Activated naive CD8-positive, alpha-beta T cell treated with anti-CD3 and anti-CD28 coated beads, Interleukin-2, amount 50 U/mL, for 24 hours (primary cell): ENCODE measurements at places on chromosomes 1 and 21.
A peak's percentile ranks its signal among the peaks of the same experiment; 100 is the strongest.

GRCh38 chr21:21662776-21663175, 664.6 kb downstream of the NCAM2 start:
- DNase-seq = no peak

GRCh38 chr1:85059563-85059962, 11.3 kb upstream of the MCOLN3 start:
- no peak for DNase-seq

GRCh38 chr1:6732942-6733341, 31.3 kb upstream of the DNAJC11 start:
- DNase-seq = no peak

- no peak for DNase-seq
These were observed 89.0 kb downstream of the UBE2U start for GRCh38 chr1:64292399-64292798.

DNA sequence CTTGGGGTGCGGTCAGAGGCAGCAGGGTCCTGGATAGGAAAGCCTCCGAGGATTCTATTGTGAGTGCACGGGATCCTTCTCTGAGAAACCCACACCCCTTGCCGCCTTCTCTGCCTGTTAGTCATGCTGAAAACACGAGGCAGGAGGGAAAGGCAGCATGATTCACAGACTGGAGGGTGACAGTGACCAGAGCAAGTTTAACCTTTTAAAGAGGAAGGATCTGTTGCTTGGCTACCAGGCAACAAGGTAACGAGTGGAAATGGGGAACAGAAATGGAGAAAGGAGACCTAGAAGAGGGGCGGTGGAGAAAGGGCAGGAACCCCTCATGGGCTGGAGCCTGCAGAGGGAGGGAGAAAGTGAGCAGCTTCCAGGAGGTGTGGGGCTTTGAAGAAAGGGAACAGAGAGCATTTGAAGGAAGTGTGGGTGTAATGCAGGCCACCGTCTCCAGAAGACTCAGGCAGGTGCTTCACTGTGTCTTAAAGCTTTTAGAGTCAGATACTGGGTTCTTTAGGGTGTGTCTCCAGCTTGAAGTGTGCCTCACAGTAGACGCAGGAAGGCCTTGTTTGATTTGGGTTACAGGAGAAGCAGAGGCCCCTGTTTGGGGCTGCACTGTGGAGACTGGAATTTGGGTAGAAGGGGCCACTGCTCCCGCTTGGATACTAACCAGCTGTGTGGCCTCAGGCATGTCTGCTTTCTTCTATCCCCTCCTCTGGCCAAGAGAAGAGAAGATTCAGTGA, 19.1 kb downstream of the OPTC start:
- peak; percentile 27 for DNase-seq

DNA sequence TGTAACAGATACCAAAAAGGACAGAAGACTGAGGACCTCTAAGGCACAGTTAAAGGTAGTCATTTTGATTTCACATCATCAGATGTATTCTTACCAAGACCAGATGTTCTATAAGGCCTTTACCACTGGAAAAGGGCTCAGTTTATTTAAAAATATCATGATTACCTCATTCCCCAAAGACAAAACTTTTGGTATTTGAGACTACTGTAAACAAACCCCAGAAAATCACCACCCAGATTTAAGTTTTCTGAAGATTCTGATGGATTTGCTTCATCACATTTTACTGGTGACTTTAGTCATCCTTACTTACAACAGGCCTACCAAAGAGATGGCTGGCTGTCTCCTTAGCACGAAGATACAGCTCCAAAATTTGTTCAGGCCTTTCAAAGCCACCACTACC, 8.3 kb downstream of the ENAH start:
- DNase-seq = no peak

GRCh38 chr1:180163041-180163440, 8.4 kb downstream of the QSOX1 start:
- no peak for DNase-seq

- no peak for DNase-seq
These were observed 17.5 kb downstream of the VASH2 start for GRCh38 chr1:212967801-212968200.

- DNase-seq = no peak
These were observed 5.8 kb upstream of the FOXD3 start for GRCh38 chr1:63316598-63316983.

GRCh38 chr1:230814949-230815692, 53.2 kb downstream of the C1orf198 start:
- no peak for DNase-seq

- no peak for DNase-seq
These were observed 497.4 kb downstream of the DPYD start for GRCh38 chr1:97423403-97423802.

DNA sequence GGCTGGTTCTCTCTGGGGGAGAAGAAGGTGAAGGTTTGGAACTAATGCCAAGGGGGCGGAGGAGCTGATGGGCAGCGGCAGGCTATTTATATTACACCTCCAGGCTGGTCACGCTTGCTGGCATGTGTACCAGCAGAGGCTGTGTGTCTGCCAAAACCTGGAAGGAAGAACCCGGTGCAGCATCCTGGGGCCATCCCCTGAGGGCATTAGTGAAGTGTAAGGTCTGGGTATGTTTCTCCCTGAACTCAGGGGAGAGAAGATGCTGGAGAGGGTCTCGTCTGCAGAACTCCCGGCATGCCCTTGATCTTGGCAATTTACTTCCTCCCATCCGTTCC, 5.3 kb downstream of the DISP3 start:
- DNase-seq = no peak

GRCh38 chr21:36524477-36524876, 44.6 kb upstream of the CLDN14 start:
- DNase-seq = no peak

DNA sequence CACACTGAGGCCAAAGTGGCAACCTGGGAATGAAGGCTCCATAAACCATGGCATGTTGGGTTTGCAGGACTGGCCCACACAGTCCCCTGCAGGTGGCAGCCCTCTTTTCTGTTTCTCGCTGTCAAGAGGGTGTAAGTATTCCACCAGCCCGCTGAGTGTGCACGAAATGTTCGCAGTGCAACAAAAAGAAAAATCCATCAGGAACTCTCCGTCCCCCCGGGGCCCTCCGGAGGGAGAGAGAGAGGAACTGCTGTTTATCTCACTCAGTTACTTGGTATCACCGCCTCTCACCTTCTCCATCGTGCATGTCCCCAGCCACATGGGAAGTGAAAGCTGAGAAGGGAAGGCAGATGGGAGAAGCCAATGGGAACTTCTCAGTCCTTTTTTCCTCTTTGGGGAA, 38.3 kb downstream of the NCF2 start:
- DNase-seq = no peak

DNA sequence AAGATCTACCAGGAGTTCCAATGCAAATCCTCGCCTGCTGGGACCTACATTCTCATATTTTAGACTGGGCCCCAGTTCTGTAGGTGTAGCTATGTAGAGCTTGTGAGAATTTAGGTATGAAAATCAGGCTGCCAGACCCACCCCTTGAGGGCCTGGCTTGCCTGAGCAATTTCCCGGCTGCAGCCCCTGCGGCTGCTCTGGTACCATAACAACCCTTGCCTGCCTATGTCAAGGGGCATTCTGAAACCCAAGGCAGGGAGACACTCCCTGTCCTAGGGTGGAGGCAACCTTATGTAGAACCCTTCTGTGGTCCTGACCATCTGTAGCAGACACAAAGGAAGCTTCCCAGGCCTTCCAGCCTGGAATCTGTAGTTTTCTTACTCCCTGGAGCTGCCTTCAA, 28.4 kb downstream of the VTCN1 start:
- DNase-seq = no peak

DNA sequence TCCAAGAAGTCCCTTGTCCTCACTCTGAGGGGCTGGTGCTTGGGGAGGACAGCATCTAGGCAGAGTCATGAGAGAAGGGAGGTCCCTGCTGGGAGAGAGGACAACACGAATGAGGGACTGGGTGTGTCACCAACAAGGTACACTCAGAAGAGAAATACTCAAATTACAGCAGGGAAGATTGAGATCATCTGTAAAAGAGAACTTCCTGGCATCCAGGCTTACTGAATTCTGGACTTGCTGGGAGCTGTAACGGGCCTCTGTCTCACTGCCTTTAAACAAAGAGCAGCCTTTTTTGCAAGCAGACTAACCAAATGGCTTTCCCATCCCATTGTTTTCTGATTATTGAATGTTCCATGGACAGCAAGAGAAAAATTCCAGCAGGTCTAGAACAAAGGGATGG, 195.7 kb upstream of the RAB4A start:
- no peak for DNase-seq

- no peak for DNase-seq
These were observed 12.4 kb downstream of the TMCC2 start for GRCh38 chr1:205240118-205240517.

DNA sequence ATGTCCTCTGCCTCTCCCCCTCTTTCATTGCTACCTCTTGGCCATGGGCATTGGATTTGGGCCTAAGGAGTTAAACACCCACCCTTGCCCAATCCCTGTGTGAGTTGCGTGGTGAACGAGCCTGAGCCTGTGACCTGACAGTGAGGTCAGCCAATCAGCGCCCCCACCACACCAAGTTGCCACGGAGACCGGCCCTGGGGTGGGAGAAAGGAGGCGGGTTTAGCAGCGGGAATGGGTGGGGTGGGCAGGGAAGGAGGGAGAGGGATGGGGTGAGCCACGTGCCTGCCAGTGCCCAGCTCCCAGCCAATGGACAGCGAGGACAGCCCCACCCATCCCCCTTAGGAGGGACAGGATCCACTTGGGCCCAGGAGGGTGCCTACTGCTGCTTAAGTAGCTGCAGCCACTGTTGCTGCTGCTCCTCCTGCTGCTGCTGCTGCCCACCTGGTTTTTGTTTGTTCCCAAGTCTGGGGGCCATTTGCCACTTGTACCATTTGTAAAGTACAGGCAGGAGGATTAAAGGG, 9.5 kb downstream of the ZBTB7B start:
- DNase-seq = no peak

DNA sequence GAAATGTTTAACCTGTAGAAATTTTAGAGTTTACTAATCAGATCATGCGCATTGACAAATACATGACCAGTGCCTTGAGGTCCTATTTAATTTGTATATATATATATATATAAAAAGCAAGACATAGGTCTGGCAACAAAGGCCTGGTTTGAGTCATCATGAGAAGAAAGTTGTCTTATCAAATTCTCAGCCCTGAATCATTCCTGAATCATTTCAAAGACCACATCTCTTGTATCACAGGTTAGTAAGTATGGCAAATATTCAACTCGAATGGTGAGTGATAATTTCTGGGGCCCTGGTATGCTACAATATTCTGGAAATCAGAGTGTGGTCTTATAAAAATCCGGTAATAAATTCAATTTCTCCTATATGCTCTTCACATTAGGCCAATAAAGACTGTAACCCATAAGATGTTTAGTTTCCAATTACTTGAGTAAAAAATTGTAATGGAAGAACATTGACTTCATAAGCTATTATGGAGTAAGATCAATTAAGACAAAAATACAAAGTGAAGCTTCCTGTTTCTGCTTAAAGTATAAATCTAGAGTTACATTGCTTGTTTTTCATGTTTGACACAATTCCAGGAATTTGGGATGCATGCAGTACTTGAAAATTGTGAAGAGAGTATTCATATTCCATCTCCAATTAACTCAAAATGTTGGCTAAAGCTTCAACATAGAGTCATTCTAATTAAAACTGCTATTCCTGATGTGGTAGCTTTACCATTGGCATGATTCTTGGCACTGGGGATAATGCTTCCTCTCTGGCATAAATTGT, 309.4 kb downstream of the BRINP3 start:
- no peak for DNase-seq

DNA sequence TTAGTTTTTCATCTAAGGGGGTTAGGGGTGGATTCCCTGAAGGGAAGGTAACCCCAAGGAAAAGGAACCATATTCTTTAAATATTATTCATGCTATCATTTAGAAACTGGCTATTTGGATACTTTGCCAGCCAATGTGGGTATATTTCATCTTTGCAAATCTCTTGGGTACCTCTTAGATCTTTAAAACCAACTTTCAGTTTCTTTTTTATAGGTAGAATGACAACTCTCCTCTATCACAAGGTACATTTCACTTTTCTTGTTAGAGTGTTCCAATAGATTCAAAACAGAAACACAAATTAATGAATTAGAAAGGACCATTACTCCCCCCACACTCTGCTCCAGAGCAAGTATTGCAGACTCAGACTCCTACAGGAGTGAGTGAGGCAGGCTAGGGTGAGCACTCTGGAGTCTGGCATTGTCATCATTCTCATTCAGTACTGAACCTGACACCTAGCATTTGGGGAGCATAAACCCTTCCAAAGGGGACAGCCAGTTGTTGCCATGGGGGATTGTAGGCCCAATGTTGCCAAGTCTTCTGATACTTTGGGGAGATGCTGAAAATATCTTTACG, 43.0 kb downstream of the MACO1 start:
- DNase-seq = no peak

GRCh38 chr1:26119892-26120608, 8.4 kb downstream of the PDIK1L start:
- DNase-seq = no peak

DNA sequence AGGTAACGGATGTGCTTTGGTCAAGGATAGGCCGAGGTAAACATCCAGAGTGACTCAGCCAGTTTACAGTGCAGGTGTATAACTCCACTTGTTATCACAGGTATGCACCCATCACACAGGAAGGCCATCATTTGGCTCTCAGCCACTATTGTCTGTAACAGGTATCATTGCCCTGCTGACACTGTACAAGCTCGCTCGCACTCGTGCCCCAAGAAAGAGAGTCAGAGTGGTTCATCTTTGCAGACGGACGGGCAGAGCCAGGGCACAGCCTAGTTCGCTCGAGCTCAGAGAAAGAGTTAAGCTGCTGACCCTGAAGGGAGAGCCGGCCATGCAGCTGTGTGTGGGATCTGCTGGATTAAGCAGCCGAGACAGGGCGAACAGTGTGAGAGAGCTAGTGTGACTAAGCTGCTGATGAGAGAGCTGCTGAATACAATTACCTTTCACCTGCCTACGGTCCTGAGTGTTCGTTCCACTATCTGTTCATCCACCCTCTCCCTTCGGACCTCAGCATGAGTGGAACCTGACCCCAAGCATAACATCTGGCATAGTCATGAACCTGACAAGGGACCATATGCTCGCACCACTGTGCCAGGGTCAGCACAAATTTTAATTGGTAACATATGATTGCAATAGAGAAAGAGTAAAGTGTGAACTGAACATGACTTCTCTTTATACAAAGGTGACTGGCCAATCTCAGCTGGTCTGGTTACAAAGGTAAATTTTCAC, 27.0 kb upstream of the LYPD8 start:
- DNase-seq = no peak

GRCh38 chr1:152125834-152126443, 10.7 kb upstream of the TCHH start:
- no peak for DNase-seq

- DNase-seq = peak; percentile 58
These were observed 53.1 kb downstream of the S100B start for GRCh38 chr21:46551636-46552241.
